H4 (cell line): ENCODE measurements at places on chromosomes 5 and 9. TPM values are rescaled to one million over a fixed set of nuclear protein-coding genes. Genes with fewer than 3 reads are reported as not detected.

The MTMR12 gene
- total RNA-seq = 9.2 and 11.3 TPM in 2 replicates

The FOXI1 gene
- not detected in 2 replicates for total RNA-seq

The CTNNA1 gene
- 228 and 234 TPM in 2 replicates for total RNA-seq

The OR13D1 gene
- total RNA-seq = not detected in 2 replicates

DNA sequence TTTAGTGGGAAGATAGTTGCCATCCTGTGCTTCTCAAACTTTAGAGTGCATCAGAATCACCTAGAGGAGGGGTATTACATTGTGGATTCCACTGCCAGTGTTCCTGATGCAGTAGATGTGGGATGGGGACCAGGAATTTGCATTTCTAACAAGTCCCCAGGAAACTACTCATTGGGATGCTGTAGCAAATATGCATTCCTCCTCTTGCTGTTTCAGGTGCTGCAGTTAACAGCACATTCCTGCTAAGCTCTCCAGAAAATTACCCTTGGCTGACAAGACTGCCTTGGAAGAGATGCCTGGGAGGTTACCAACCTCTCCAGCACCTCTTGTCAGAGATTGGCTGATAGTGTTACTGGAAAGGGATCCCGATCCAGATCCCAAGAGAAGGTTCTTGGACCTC lies 270.5 kb downstream of the OSTF1 start:
- no peak for DNase-seq

GRCh38 chr9:113220467-113221002 lies 542 bp downstream of the FKBP15 start:
- no peak for DNase-seq

DNA sequence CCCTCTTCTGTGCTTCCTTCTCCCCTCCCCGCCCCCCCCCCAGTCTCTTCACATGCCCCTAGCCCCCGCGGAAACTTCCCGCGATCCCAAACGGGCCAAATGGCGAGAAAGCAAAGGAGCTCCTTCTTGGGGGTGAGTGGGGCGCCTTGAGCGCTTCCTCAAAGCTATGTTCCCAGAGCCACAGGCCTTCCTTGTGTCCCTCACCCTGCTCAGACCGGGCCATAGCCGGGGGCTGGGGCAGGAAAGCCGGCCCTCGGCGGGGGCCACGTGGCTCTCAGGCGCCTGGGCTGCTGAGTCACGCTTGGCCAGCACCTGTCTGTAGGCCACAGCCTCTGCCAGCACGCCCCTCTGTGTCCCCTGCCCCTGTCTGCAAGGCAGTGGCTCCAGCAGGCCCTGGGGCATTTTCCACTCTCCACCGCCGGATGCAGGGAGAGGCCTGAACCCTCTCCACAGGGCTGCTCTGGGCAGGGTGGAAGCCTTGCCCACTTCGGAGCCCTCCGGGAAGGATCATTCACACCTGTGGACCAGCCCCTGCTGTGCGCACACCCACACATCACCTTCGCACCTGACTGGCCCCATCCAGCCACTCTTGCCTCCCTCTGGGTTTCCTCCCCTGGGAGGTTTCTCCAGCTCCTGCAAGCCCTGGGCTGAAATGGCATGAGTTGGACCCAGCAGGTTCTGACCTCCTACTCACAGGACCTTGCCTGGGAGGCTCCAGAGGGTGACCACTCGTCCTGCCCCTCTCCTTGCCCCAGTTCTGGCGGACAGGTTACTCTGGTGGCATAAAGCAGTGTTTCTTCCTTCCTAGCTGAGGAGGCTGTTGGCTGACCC lies 1.2 kb upstream of the SQSTM1 start:
- peak; percentile 93 for DNase-seq

DNA sequence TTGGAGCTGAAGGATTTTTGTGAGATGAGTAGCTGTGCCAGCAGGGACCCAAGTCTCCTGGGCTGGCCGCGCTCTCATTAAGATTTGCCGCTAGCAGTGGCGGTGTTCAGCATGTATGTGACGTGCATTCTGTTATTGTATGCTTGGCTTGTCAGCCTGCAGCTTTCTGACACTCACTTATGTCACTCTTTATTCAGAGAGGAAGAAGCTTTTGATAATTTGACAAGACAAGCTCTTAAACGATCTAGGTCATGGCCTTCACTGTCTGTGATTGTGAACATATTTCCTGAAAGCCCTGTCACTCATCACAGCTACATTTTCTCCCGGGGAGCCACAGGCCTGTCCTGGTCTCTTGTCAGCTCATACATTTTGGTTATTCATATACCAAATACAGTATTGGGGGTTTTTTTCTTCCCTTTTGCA lies 98.2 kb upstream of the GRHPR start:
- DNase-seq = no peak

DNA sequence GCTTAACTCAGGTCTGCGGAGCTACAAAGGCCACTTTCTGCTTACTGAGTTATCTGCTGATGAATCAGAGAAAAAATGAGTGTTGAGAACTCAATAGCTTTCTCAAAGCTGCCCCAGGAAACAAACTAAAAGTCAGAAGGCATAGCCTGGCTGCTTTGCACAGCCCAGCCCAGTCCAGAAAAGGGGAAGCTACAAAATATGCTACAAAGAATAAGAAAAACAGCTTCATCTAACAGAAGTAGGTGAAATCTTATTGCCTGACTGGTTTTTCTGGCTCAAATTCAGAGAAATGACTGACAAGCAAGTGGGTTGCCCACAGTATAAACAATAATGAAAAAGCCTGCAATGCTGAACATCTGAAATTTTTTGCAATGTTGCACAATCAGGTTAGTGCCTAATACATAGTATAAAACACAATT lies 156.2 kb downstream of the PPP2R2B start:
- DNase-seq = no peak
